ENCODE measurements at places on chromosomes 5 and 9. TPM values are rescaled to one million over a fixed set of nuclear protein-coding genes. Genes with fewer than 3 reads are reported as not detected.

Gene SHOC1
- polyA plus RNA-seq: 0.02 TPM

DNA sequence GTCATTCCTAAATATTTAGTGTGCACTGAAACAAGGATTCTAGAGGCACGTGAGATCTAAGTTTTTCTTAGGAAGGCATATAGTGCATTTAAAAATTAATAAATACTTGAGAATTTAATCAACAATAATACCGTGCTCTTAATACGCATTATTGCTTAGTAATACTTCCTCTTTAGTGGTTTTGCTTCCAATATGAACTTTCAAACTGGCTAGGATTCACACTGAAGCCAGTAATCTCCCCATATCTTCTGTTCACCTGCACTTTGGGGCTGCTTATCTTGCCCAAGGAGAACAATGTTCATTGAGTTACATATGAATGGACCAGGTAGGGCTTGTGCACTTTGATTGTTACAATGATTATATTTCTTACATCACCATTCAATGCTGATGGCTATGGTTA lies 180.5 kb upstream of the RIOK2 start:
- no peak for DNase-seq
- H3K4me1 ChIP-seq: peaks cover 2% of the 10 kb centered on the region
- no peaks in the 10 kb centered on the region for H3K27me3 ChIP-seq
- no peak overlapping the region for H3K4me3 ChIP-seq
- H3K27ac ChIP-seq: no peak overlapping the region
- no peaks in the 10 kb centered on the region for H3K36me3 ChIP-seq

DNA sequence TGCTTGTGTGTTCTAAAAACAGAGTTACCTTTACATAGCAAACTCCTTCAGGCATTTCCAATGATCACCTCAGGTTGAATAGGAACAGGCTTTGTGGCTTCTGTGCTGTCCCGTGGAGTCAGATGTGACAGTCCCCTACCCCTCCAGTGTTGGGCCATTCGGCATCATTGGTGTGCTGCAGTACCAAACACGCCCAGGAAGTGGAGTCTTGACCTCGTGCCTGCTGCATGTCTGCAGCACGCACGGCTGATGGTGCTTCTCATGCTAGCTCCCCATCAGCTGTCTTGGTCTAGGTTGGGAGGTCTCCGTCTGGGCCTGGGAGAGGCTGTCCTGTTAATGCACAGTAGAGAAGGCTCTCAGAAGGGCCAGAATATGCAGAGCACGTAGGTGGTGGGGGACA lies 42.5 kb upstream of the PHF2 start:
- no peak for DNase-seq
- no peaks in the 10 kb centered on the region for H3K36me3 ChIP-seq
- peaks cover 3% of the 10 kb centered on the region for H3K4me1 ChIP-seq
- no peaks in the 10 kb centered on the region for H3K27me3 ChIP-seq
- H3K4me3 ChIP-seq: no peak overlapping the region

DNA sequence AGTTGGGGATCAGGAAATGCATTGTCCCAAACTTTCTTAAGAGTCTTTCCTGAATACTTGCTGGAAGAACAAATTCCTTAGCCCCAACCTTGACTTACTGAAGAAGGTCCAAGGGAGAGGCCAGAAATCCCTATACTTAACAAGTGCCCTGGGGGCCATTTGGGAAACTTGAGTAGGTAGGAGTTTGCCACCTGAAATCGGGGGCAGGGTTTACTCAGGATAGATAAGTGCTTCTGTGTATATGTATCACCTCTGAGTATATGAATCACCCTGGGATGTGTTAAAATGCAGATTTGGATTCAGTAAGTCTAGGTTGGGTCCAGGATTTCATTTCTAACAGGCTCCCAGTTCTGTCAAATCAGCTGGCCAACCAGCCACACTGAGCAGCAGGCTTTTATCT lies 47.9 kb upstream of the MYO10 start:
- H3K36me3 ChIP-seq: no peaks in the 10 kb centered on the region
- H3K4me1 ChIP-seq: no peaks in the 10 kb centered on the region

DNA sequence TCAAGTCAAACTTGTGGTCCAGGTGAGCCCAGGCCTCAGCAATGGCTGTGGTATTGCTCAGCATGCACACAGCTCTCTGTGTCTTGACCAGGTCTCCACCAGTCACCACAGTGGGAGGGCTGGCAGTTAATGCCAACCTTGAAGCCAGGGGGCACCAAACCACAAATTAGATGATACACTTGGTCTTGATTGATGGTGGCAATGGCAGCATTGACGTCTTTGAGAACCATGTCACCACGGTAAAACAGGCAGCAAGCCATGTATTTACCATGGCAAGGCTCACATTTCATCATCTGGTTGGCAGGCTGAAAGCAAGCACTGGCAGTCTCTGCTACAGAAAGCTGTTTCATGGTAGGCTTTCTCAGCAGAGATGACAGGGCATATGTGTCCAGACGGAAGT lies 40.0 kb downstream of the NIM1K start:
- no peak overlapping the region for H3K27ac ChIP-seq
- H3K36me3 ChIP-seq: no peaks in the 10 kb centered on the region
- H3K4me3 ChIP-seq: no peak overlapping the region
- no peaks in the 10 kb centered on the region for H3K27me3 ChIP-seq

DNA sequence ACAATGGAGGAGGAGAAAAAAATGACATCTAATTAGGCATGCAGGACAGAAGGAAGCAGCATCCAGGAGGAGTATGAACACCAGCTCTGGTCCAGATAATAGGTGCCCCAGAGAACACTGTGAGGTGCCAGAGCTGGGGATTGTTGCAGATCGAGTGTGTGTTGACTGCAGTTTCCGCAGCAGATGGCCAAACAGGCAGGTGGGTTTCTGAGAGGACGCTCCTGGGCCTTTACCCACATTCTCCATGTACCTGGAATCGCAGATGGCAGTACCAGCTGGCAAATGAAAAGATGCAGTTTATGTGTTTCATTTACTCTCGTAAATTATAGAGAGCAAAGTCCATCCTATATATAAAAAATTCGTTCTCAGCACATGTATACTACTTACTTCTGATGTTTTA lies 182.2 kb upstream of the ISL1 start:
- H3K4me1 ChIP-seq: no peaks in the 10 kb centered on the region
- no peaks in the 10 kb centered on the region for H3K36me3 ChIP-seq
- no peak overlapping the region for H3K27ac ChIP-seq
- no peaks in the 10 kb centered on the region for H3K27me3 ChIP-seq
- no peak for DNase-seq

DNA sequence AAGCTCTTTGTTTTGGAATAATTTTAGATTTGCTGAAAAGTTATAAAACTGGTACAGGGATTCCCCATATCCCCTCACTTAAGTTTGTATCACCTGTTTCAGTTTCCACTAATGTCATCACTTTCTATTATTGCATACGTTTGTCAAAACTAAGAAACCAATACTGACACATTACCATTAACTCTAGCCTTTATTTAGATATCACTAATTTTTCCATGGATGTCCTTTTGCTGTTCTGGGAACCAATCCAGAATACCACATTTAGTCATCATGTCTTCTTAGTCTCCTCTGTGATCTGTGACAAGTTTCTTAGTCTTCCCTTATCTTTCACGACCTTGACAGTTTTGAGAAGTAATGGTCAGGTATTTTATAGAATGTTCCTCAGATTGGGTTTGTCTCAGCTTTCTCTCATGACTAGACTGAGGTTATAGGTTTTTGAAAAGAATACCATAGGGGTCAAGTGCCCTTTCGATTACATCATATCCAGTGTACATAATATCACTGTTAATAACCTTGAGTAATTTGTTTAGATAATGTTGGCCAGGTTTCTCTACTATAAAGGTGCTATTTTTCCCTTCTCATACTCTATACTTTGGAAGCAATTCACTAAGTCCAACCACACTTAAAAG lies 51.9 kb upstream of the NMUR2 start:
- H3K36me3 ChIP-seq: no peaks in the 10 kb centered on the region
- DNase-seq: no peak
- H3K4me3 ChIP-seq: no peak overlapping the region
- H3K27ac ChIP-seq: no peak overlapping the region
- no peaks in the 10 kb centered on the region for H3K4me1 ChIP-seq

GRCh38 chr5:77337246-77337645 lies 126.8 kb downstream of the PDE8B start:
- DNase-seq: no peak
- H3K27ac ChIP-seq: no peak overlapping the region

- no peak overlapping the region for H3K27ac ChIP-seq
- no peaks in the 10 kb centered on the region for H3K4me1 ChIP-seq
- H3K4me3 ChIP-seq: no peak overlapping the region
- no peaks in the 10 kb centered on the region for H3K27me3 ChIP-seq
- H3K36me3 ChIP-seq: no peaks in the 10 kb centered on the region
Measured at GRCh38 chr5:113375480-113376060, 59.2 kb downstream of the TSSK1B start.

- H3K4me1 ChIP-seq: no peaks in the 10 kb centered on the region
- no peak overlapping the region for H3K27ac ChIP-seq
- H3K36me3 ChIP-seq: no peaks in the 10 kb centered on the region
- H3K27me3 ChIP-seq: no peaks in the 10 kb centered on the region
- no peak overlapping the region for H3K4me3 ChIP-seq
Measured at GRCh38 chr5:141785711-141786110, 92.5 kb downstream of the PCDH1 start.

DNA sequence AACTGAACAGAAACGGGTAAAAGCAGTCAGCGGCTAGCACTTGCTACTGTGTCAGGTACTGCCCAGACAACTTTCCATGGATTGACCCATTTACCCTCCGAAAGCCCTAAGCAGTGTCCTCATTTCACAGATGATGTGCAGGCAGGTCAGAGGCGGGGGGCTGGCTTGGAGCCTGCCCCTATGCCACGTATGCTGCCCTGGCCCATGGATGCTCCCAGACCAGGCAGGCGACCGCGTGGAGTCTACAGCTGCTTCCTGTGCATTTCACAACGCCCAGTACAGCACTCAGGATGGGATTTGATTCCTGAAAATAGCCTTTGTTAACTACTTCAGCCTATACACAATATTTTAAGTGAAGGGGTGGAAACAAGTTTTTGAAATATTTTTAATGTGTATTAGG lies 202.9 kb downstream of the NXNL2 start:
- no peaks in the 10 kb centered on the region for H3K4me1 ChIP-seq
- H3K36me3 ChIP-seq: no peaks in the 10 kb centered on the region
- no peak for DNase-seq
- no peaks in the 10 kb centered on the region for H3K27me3 ChIP-seq
- no peak overlapping the region for H3K27ac ChIP-seq

DNA sequence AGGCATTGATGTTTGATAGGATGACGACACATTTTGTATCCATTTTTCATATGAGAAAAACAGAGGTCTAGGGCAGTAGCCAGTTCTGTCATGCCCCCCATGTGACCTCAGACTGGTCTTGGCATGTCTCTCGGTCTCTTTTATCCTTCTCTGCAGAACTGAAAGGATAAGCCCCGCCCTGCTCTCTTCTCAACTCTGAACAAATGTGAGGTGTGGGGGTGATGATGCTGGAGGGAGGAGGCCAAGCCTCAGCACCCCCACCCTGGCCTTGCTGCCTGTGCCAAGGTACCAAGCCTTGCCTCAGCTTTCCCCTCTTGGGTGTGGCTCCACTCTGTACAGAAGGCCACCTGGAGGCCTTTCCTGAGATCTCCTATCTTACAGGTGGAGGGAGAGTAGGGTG lies 19.5 kb upstream of the CRB2 start:
- no peak overlapping the region for H3K27ac ChIP-seq
- no peaks in the 10 kb centered on the region for H3K36me3 ChIP-seq
- H3K4me3 ChIP-seq: no peak overlapping the region
- no peak for DNase-seq
- H3K4me1 ChIP-seq: peaks cover 2% of the 10 kb centered on the region
- no peaks in the 10 kb centered on the region for H3K27me3 ChIP-seq

- no peaks in the 10 kb centered on the region for H3K27me3 ChIP-seq
- H3K36me3 ChIP-seq: no peaks in the 10 kb centered on the region
- H3K4me3 ChIP-seq: no peak overlapping the region
- no peak overlapping the region for H3K27ac ChIP-seq
- DNase-seq: no peak
- no peaks in the 10 kb centered on the region for H3K4me1 ChIP-seq
Measured at GRCh38 chr9:84501587-84501986, 161.0 kb upstream of the SLC28A3 start.

DNA sequence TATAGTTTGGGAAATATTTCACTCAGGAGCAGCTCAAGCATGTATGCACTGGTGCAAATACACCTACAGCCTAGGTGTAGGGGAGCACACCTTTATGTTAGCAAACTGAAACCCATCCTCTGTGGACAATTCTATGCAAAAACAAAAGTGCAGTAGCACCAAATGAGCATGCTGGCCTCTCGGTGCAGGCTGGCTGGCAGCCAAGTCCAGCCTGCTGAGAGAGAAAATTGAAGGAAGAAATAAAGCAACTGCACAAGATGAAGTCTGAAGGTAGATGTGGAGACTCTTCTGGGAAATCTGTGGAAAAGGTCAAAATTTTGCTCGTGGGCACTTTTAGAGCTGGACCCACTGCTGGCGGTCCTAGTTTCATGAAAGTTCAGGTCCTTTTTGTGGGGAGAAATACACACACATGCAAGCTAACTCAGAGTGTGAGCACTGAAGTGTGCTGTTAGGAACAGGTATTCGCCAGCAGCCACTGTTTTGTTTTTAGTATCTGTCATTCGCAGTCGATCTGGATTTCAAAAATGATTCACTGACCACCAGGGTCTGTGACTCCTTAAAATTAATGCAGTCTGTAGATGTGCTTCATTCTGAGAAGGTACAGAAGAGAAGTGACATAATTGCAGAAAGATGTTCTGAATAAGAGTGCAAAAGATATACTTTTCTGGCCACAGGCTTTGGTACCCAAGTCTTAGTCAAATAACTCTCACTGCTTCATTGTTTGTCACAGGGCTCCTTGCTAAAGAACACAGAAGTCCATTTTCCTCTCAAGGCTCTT lies 281.7 kb downstream of the PARP8 start:
- no peaks in the 10 kb centered on the region for H3K27me3 ChIP-seq
- H3K27ac ChIP-seq: no peak overlapping the region
- no peak for DNase-seq

- no peak overlapping the region for H3K4me3 ChIP-seq
- H3K4me1 ChIP-seq: no peaks in the 10 kb centered on the region
- H3K36me3 ChIP-seq: no peaks in the 10 kb centered on the region
- no peaks in the 10 kb centered on the region for H3K27me3 ChIP-seq
- DNase-seq: no peak
Measured at GRCh38 chr5:114952876-114953275, 216.8 kb downstream of the TRIM36 start.

DNA sequence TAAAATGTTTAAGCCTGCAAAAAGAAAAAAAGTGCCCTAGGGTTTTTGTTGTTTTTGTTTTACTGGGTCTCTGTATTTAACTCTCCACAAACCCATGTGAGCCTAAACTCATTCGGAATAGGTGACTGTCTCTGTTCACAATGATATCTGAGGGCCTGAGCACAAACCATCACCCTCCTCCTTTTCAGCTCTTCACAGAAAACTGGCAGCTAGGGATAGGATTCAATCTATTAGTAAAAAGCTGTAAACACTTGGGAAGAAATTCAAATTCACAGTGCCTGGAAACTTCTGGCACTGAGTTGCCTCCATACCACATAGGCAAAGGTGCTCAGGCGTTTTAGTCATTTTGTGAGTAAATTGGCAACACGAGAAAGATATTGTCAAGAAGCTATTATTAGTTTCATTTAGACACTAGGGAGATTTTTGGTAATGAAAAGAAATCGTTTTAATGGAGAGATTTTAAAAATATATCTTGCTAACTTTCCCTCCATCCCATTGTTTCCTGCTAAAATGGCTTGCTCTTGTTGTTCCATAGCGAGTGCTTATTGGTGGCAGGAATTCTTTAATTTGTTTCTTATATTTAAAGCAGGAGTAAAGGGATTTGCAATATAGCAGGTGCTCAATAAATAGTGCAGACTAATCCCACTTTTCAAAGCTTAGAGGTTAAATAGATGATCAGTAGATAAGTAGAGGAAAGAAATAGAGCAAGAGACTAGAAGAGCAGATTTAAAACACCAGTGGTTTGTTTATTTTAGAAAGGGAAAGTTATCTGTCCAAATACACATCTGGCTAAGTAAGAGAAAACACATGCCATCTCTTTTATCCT lies 9.7 kb downstream of the FOXD1 start:
- no peak overlapping the region for H3K4me3 ChIP-seq
- DNase-seq: no peak
- no peaks in the 10 kb centered on the region for H3K36me3 ChIP-seq
- peaks cover 16% of the 10 kb centered on the region for H3K27me3 ChIP-seq
- no peak overlapping the region for H3K27ac ChIP-seq

Measured in ovary (tissue), 10 donors.